ENCODE measurements at places on chromosomes 4 and X. TPM values are rescaled to one million over a fixed set of nuclear protein-coding genes. Genes with fewer than 3 reads are reported as not detected.
A peak's percentile ranks its signal among the peaks of the same experiment; 100 is the strongest.

The MAGEB2 gene
- not detected for total RNA-seq

The NSUN7 gene
- 7.4 TPM for total RNA-seq

The CENPI gene
- 5.2 TPM for total RNA-seq

The IGSF1 gene
- not detected for total RNA-seq

The ZNF157 gene
- 0.29 TPM for total RNA-seq

The UBA1 gene
- 202 TPM for total RNA-seq

The ZNF630 gene
- 4.3 TPM for total RNA-seq

The CT47B1 gene
- not detected for total RNA-seq

The RLIM gene
- 40.6 TPM for total RNA-seq

The NLGN4X gene
- 1.2 TPM for total RNA-seq

The F8A2 gene
- total RNA-seq = not detected

The VSIG1 gene
- 5.2 TPM for total RNA-seq

DNA sequence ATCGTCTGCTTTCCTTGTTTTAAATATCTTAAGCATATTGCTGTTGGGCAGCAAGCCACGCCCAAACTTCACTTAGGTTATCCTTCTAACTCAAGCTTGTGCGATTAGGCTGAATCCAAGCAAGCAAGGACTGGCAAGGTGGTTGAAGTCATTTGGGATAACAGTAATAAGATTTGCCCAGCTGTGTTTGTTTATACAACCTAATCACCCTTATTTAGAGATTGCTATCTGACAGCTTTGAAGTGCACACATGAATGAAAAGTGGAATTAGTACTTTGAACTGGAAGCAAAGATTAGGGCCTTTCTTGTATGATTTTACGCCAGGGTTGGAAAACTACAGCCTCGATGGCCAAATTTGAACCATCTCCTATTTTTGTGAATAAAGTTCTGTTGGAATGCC, 182.1 kb downstream of the ASB9 start:
- no peak for DNase-seq

DNA sequence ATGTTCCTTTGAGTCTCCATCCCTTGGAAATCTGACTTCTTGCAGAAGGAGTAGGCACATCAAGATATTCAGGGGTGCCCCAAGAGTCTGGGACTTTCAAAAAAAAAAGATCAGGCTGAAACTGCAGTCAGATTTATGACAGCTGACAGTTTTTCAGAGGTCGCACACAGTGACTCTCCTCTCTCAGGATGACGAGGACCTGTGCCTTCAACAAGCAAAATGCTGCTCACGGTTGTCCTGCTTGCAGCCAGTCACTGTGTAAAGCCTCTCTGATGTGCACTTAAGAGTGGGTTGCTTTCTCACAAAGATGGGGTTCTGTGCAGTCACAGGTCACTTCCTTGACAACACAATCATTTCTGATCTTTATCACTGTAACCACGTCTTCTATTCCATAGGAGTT, 178.2 kb downstream of the PTTG2 start:
- DNase-seq = no peak

DNA sequence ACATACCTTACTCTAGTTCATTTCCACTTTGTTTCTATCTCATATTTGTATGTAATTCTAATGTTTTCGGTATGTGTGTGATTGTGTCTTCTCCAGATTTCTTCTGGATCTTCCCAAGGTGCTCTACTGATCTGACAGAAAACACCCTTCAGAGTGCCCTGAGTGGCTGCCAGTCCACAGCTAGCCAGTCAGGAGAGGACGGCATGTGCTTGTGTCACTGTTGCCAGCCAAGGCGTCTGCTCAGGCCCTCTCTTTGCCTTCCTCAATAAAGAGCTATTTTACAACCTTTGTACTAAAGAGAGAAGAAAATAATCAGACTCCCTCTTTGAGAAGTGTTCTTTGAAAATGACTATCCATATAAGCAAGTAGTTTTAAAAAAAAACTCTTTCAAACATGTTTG, 29.0 kb downstream of the CD99L2 start:
- no peak for DNase-seq

DNA sequence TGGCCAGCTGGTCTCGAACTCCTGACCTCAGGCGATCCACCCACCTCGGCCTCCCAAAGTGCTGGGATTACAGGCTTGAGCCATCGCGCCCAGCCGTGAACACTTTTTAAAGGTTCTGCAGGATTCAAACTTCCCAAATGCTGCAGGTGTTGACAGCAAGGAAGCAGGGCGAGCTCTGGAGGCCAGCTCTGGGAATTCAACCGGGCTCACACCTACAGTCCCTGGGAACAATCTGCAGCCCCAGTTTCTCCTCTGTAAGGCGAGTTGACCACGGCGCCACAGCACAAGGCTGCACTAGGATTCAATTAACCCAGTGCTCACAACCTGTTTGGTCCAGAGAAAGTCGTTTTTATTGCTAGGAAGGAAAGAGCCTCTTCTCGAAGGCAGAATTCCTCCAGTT, 1.6 kb downstream of the MTNR1A start:
- no peak for DNase-seq

GRCh38 chrX:86714441-86714840, 566.2 kb downstream of the DACH2 start:
- DNase-seq = no peak

GRCh38 chrX:71253253-71254091, 468 bp downstream of the ZMYM3 start:
- no peak for DNase-seq

GRCh38 chr4:87073199-87074120, 138.6 kb downstream of the AFF1 start:
- no peak for DNase-seq

DNA sequence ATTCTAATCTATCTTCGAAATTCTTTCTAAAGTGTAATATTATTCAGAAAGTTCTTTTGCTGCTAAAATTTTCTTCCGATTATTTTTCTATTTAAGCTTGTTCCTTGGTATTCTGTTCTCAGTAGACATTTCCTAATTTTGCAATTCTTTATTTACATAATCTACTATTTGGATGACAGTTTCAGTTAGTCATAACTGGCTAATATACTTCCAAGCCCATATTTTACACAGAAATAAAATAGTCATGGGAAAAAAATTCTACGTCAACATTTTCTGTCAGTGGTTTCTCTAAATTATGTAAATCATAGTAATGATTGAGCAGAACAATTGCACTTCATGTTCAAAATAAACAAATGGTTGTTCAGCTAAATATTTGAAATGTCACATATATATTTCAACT, 178.0 kb upstream of the ANKRD50 start:
- no peak for DNase-seq

- DNase-seq = no peak
Observed at GRCh38 chr4:7798178-7798995, 141.3 kb downstream of the AFAP1 start.

DNA sequence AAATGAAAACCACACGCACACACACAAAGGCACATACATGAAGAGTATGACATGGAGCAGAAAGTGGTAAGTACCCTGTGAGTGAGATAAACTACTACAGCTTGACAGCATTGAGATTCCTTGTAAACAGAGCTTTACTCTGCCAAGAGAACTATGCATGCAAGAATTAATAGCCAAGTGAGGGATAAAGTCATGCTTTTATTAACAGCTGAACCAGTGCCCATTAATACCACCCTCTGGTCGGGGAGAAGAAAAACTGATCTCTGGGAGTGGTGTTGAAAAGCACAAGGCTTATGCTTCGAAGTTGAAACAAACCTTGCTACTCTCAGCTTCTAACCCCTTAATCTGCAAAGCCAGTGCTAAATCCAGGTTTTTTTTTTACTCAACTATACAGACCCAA, 95.9 kb upstream of the C1QTNF7 start:
- no peak for DNase-seq

DNA sequence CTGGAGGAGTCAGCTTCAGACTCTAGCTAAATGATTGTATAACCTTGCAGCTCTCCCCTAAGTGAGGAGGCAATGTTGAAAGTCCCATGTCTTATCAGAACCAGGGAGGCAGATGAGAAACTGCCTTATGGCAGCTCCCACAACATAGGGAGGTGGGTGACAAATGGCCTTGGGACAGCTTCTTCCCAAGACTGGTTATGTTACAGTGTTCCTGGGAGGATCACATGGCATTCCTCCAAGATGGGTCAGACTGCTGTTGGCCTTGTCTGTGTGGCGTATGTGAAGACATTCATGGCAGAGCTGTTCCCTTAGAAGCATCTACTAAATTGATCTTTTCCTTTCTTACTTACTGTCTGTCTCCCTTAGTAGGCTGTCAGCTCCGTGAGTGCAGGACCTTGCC, 42.0 kb downstream of the HPRT1 start:
- DNase-seq = no peak

DNA sequence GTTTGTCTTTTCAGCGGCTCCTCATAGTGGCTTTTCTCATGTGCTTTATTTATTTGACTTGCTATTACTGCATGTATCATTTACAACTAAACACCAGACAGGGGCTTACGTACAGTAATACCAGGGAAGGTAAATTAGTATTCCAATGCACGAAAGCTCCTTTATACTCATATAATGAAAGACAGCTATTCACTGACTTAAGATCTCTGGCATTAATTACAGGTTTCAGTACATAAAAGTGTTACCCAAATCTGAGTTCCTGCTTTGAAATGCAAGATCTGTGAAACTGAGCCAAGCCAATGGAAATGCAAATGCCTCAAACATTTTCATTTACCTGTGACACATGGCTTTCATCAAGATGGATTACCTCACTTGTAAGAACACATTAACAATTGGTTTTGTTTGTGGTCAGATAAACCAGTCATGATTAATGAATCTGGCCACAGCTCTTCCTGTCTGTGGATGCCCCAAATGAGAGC, 107.2 kb downstream of the ANAPC4 start:
- no peak for DNase-seq

DNA sequence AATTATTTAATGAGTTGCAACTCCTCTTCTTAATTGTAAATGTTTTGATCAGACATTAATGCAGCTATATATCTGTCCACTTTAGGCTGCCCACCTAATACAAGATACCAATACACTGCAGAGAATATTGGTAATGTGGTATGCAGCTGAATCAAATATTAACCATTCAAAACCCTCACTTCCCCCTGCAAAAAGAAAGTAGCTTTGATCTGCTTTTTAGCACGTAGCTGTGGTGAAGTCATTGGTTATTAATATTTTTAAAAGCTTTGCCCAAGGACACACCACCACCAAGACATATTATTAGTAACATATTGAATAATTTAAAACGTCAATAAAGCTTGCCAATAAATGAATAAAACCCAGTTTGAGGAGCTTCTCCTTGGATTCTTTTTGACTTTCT, 28.6 kb upstream of the CYP2U1 start:
- no peak for DNase-seq

- no peak for DNase-seq
Observed at GRCh38 chr4:140813804-140814203, 57.6 kb upstream of the TBC1D9 start.

DNA sequence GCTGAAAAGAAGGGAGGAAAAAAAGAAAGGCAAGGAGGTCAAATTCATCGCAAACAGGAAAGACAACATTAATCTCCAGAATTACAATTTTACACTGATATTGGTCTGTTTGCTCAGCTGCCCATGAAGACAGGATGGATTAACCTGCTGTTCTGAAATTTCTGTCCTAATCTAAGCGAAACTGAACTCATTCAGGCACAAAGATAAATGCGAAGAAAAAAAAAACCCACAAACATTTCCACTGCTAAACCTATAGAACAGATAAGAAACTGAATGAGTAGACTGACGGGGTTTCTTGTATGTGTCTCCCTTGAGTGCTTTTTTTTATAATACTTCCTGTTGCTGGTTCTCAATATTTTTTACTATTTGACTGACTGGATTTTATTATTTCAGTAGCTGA, 251.8 kb upstream of the FTHL17 start:
- DNase-seq = no peak

GRCh38 chr4:813900-814299, 12.0 kb downstream of the CPLX1 start:
- DNase-seq = no peak

DNA sequence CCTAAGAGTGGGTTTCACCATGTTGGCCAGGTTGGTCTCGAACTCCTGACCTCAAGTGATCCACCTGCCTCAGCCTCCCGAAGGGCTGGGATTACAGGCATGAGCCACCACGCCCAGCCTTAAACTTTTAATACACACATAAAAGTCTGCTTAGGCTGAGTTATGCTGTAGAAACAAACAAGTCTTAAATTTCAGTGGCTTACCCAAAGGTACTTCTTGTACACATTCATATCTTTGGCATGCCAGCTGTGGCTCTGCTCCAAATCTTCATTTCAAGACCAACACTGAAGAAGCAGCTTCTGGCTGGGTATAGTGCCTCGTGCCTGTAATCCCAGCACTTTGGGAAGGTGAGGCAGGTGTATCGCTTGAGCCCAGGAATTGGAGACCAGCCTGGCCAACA, 80.3 kb downstream of the PPEF2 start:
- DNase-seq = no peak

DNA sequence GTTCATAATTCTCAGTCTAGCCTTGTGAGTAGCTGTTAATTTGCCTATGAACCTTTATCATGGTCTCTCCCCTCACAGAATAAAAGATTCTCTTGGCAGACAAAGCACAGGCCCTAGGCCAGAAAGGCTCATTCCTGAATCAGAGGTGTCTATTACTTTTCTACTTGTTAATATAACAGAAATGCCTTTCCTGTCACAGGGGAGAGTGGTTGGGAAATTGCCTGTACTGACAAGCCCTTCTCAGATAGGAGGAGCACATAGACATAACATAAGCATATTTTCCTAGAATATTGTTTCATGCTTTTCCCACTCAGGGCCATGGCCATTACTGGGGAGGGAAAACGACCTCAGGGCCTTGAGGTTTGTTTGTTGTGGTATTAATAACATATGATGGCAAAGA, 308.3 kb downstream of the BMPR1B start:
- DNase-seq = no peak

- no peak for DNase-seq
Observed at GRCh38 chrX:23664496-23664895, 2.8 kb upstream of the PRDX4 start.

- DNase-seq = no peak
Observed at GRCh38 chrX:119997570-119997969, 54.0 kb upstream of the NKAP start.

DNA sequence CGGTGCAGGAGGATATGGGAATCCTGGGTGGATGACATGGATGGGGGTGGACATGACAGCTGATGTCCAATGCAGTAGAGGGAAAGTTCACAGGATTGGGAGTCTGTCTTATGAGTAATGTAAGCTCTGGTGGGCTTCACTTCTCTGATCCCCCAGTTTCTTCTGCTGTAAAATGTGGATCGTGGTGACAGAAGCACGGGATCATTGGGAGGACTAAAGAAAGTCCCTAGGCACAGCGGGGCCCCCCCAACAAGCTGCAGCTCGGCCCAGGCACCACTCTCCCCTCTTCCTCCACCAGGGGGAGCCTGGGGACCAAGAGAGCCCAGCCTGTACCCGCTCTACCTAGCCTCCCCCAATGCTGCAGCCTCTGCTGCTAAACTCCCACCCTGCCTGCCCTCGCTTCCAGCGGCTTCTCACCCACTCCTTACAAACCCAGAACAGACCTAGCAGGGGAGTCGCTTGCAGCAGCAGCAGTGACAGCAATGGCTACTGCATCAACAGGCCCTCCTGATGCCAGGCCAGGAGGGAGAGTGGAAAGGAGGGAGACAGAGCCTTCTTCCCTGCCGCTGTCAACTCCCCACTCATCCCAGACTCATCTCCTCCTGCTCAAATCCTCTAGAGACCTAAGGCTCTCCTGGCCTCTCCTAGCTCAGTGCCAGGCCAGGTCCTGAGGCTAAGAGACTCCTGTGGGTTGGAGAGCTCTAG, 36.1 kb upstream of the IQSEC2 start:
- peak; percentile 62 for DNase-seq
